HuH-7 (cell line): ENCODE measurements at places on chromosomes 6 and 20.

GRCh38 chr6:141963543-141964295 is 169.0 kb upstream of the GJE1 start:
- no peak for DNase-seq

GRCh38 chr6:38021029-38021428 is 201.5 kb downstream of the ZFAND3 start:
- DNase-seq: no peak

DNA sequence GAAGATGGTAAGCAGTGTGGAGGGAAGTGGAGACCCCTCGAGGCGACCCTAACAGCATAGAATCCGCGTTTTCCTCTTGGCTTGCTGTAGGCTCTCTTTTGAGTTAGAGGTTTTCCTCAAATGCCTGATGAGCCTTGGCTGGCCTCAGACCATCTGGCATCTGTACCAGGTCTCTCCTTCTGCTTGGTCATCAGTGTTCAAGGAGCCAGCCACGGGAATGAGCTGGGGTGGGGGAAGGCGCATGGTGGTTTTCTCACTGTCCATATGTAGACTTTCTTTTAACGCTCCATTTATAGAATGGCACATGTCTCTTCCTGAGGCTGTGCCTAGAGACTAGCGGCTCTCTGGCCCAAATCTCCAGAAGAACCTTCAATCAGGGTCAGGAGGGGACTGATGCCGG is 8.1 kb upstream of the GUCA1A start:
- no peak for DNase-seq

- DNase-seq: no peak
These were observed 26.1 kb downstream of the NKX2-4 start for GRCh38 chr20:21371193-21371592.

DNA sequence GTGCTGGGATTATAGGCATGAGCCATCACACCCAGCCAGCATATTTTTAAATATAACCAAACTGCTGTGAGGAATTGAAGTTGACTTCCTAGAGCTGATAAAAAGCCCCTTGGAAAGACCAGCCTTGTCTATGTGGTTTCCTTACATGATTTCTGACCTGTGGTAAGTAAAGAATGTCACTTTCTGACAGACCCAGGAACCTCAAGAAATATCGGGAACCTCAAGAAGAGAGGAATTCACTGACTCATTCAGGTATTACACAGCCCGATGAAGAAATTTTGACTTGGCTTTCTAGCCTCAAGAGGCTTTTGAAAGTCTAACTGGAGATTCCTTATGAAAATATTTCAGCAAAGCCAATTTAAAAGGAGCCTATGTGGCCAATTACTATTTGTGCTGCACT is 71.8 kb downstream of the FOXF2 start:
- no peak for DNase-seq

DNA sequence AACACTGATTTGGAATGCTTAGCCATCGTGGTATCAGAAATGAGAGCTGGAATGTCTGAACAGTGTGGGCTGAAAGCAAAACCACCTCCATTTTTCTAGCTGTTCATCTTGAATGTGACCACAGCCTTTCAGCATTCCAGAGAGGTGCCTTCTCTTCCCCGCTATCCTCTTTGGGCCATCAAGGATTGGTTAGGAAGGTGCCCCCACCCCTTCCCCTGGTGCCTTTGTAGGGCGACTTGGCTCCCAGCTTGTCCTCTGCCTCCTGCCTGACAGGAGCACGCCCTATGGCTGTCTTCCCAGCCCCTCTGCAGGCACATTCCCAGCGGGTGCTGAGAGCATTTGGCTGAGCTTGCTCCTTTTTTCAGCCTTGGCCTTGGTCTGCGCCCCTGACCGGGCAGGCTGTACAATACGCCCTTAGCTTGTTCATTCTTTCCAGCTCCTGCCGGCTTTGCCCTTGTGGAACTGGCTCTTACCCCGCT is 97.5 kb downstream of the ARMC2 start:
- no peak for DNase-seq

DNA sequence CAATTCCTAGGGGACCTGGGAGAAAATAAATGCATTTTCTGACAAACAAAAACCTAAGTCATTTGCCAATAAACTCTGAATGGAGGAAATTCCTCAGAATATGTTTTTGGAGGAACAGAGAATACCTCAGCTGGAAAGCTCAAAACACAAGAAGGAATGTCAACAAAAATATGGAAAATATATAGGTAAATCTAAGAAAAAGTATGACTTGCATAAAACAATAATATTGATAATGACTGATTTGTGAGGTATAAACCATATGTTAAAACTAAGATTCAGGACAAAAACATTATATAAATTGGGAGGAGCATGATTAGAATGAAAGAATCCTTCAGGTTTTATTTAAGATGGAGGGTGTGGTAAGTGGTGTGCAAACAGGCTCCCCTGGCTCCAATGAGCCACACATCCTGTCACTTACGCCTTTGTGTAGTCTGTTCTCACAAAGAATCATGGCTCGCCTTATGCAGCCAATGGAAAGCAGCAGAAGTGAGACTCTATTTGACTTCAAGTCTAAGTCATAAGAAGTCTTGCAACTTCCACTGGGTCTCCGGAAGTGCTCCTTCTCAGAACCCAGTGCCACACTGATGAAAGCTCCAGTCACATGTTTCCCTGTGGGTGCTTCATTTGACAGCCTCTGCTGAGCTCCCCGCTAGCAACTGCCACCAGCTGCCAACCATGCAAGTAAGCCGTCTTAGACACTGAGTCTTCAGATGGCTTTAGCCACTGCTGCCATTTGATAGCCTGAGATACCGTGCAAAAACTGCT is 8.1 kb downstream of the CFAP61 start:
- DNase-seq: no peak

DNA sequence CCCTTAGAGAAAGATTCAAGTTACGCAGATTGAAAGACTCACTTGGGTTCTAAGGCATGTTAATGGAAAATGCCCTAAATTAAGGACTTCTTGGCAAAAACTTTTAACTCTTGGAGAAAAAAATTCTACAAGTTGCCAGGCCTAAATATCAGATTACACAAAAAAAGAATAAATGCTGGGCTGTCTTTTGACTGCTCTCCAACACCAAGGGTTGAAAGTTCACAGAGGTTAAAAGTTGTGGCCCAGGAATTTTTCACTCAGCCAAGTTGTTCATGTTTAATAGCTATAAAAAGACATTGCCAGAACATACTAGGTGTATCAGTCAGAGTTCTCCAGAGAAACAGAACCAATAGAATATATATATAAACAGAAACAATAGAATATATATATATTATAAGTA is 268.4 kb upstream of the PRND start:
- no peak for DNase-seq

DNA sequence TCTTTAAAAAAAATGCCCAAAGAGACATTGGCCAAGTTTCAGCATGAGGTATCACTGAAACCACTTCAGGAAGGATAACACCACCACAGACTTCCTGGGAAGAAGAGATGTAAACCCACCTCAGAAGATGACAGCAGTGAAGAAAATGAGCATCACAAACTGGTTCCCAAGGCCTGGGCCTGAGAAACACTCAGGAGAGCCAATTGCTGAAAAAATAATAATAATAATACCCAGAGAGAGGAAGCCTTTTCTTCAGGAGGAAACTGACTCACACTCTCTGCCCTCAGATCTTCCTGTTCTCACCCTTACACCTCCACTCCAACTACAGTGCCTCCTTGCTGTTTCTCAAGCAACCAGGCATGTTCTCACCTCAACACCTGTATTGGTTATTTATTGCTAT is 68.1 kb upstream of the MAFB start:
- no peak for DNase-seq

GRCh38 chr6:62371453-62372210 is 85.6 kb upstream of the KHDRBS2 start:
- no peak for DNase-seq

- no peak for DNase-seq
These were observed 12.2 kb upstream of the ANKEF1 start for GRCh38 chr20:10022625-10023024.

DNA sequence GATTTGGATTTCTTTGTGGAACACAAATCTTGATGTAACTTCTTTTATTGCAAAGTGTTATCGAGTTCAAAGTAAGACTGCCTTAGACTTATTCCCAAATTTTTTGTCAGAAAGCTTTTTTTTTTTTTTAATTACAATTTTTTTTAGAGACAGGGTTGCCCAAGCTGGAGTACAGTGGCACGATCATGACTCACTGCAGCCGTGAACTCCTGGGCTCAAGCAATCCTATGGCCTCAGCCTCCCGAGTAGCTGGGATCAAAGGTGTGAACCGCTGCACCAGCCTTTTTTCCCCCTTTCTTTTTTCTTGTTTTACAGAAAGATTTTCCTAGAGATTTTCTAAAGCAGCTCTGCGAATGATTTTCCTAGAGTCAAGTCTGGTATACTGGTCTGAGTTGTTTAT is 2.8 kb downstream of the RIOK1 start:
- no peak for DNase-seq

GRCh38 chr20:48574383-48574782 is 253.4 kb downstream of the PREX1 start:
- no peak for DNase-seq

GRCh38 chr20:20079102-20079784 is 26.9 kb downstream of the CFAP61 start:
- DNase-seq: peak; percentile 26

GRCh38 chr6:90494067-90494780 is 92.6 kb downstream of the MAP3K7 start:
- DNase-seq: no peak

DNA sequence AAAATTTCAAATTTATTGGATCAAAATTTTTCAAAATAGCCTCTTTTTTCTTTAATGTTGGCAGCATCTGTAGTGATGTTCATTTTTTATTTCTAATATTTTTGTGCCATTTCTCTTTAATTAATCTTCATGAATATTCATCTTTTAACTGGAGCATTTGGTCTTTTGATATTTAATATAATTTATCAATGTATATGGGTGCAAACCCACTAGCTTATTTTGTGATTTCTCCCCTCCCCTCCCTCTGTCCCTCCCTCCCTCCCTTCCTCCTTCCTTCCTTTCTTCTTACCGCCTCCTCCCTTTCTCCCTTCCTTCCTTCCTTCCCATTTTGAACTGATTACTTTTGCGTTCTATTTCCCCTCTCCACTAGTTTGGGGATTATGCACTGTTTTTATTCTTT is 49.2 kb downstream of the TGM2 start:
- no peak for DNase-seq

DNA sequence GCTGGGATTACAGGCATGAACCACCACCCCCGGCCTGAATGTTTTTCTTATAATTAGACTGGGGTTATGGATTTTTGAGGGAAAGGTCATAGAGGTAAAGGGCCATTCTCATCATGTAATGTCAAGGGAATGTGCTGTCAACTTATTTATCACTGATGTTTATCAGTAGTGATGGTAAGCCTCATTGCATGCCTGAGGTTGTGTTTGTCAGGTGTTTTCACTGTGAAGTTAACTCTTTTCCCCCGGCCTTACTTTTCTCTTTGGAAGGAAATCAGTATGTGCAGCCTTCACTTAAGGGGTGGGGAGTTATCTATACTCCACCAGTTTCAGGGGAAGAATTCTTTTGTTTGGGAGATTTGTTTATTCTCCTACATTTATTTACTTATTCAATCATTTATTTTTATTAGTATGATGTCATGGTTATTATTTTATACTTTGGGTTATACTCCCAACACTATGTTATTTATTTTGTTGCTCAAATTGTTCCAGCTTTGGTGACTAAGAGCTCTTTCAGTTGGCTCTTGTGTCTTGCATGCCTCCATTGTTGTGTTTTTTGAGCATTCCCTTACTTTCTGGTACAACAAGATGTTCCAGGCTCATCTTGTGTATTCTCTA is 2.8 kb upstream of the SLC17A5 start:
- no peak for DNase-seq

DNA sequence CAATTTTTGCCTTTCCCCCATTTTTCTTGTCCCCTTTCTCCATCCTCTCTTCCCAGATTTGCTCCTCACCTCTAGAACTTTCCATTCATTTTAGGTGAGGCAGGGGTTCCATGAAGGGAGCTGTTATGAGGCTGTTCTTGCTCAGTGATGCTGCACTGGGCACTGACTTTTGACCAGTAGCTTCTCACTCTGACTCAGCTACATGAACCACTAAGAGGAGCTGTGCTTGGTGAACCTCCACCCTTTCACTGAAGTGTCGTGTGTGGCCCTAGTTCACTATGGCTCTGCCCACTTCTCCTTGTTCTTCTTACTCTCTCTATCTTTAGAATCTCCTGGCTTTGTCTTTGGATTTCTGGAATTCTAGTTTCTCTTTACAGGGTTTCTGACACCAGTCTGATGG is 307.1 kb upstream of the RNF24 start:
- no peak for DNase-seq

DNA sequence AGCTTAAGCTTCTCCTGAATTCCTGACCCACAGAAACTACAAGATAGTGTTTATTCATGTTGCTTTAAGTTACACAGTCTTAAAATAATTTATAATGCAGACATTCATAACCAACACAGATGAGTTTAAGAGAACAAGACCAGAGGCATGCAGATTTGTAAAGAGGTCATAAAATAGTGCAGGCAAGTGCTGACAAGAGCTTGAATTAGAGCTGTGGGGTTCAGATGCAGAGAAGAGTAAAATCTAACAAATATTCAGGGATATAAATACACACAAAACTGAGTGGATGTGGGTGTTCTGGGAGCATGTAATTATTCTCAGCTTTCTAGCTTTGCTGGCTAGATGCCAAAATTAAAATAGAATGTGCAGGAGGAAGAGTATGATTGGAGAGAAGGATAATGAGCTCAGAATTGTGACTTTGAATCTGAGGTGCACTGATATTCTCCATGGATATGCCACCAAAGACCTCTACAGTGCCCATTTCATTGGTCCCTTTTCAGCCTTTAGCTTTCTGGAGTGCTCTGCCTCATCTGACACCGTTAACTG is 291.9 kb upstream of the SGK1 start:
- DNase-seq: no peak

DNA sequence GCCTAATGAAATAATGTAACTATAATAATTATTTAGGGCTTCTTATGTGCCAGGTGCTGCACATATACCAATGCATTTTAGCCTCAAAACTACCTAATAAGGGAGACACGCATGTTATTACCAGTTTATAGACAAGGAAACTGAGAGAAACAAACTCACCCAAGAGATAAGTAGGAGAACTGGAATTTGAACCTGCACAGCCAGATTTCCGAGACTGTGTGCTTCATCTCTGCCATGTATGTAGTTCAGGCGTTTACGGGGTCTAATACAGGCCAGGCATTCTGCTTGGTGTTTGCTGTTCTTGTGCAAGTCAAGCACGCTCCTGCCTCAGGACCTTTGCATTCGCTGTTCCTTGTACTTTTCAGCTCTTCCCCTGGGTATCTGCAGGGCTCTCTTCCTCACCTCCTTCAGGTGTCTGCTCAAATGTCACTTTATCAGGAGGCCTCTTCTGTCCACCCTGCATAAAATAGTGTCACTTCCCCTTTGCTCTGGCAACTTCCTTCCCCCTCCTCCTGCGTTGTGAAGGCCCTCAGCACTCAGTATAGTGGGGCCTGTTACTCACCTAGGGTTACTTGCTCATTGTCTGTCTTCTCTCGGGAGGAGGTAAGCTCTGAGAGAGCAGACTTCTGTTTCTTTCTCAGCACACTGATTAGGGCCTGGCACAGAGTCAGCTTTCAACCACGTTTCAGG is 6.1 kb upstream of the NSFL1C start:
- DNase-seq: no peak

DNA sequence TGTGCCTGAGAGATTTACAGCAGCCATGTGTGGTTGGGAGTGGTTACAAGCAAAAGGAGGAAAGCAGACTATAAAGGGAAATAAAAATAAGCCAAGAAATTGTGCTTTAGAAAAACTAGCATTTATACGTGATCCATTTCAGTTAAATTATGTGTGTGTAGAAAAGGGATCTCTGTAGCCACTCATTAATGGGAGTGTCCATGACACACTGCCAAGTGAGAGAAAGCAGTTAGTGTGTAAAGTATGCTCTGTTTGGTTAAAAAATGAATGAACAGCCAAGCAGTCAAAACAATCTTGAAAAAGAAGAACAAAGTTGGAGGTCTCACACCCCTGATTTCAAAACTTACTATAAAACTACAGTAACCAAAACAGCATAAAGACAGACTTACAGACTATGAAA is 67.9 kb upstream of the GGTLC1 start:
- no peak for DNase-seq
